Osteocyte (in vitro differentiated cells): ENCODE measurements at places on chromosomes 5 and 9. TPM values are rescaled to one million over a fixed set of nuclear protein-coding genes. Genes with fewer than 3 reads are reported as not detected.
A peak's percentile ranks its signal among the peaks of the same experiment; 100 is the strongest.

- no peaks in the 10 kb centered on the region for H3K36me3 ChIP-seq
- H3K27ac ChIP-seq, result no peak overlapping the region
- peaks cover 24% of the 10 kb centered on the region for H3K4me1 ChIP-seq
- no peak overlapping the region for H3K4me3 ChIP-seq
- no peak for DNase-seq
- H3K27me3 ChIP-seq, result no peaks in the 10 kb centered on the region
Measured at GRCh38 chr5:52673495-52673894, 114.2 kb upstream of the ITGA1 start.

GRCh38 chr9:15308511-15308910 lies 1.5 kb upstream of the TTC39B start:
- H3K4me3 ChIP-seq, result no peak overlapping the region
- H3K27ac ChIP-seq, result peak overlapping the region; percentile 80
- H3K27me3 ChIP-seq, result no peaks in the 10 kb centered on the region
- H3K4me1 ChIP-seq, result peaks cover 38% of the 10 kb centered on the region
- H3K36me3 ChIP-seq, result peaks cover 12% of the 10 kb centered on the region

The SPATA31A3 gene
- total RNA-seq, result not detected in 2 replicates

GRCh38 chr5:9149988-9150387 lies 395.9 kb downstream of the SEMA5A start:
- peaks cover 6% of the 10 kb centered on the region for H3K4me1 ChIP-seq
- no peak for DNase-seq
- no peaks in the 10 kb centered on the region for H3K27me3 ChIP-seq
- H3K27ac ChIP-seq, result no peak overlapping the region

The GFRA3 gene
- total RNA-seq, result 0.18 TPM in 1 of 2 replicates, not detected in the other

GRCh38 chr5:94469894-94470329 lies 148.5 kb downstream of the KIAA0825 start:
- H3K36me3 ChIP-seq, result no peaks in the 10 kb centered on the region
- no peaks in the 10 kb centered on the region for H3K27me3 ChIP-seq
- peaks cover 10% of the 10 kb centered on the region for H3K4me1 ChIP-seq
- no peak for DNase-seq
- no peak overlapping the region for H3K27ac ChIP-seq

DNA sequence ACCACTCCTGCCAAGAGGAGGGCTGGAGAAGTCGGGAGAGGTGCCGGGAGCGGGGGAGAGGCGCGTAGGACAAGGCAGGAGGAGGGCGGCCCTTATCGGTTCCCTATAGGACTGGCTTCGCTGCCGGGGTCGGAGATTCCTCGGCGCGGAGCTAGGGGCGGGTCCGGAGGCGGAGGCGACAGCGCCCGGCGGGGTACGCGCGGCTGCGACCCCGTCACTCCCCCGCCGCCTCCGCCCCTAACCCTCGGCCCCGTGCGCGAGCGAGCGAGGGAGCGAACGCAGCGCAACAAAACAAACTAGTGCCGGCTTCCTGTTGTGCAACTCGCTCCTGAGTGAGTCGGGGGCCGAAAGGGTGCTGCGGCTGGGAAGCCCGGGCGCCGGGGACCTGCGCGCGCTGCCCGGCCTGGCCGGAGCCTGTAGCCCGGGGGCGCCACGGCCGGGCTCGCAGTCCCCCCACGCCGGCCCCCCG lies 2.0 kb downstream of the GLIS3 start:
- peak; percentile 87 for DNase-seq
- peak overlapping the region; percentile 98 for H3K27ac ChIP-seq
- peaks cover 67% of the 10 kb centered on the region for H3K4me1 ChIP-seq

GRCh38 chr5:1515311-1515920 lies 8.3 kb downstream of the LPCAT1 start:
- no peak overlapping the region for H3K27ac ChIP-seq
- peak; percentile 70 for DNase-seq
- H3K27me3 ChIP-seq, result no peaks in the 10 kb centered on the region
- no peak overlapping the region for H3K4me3 ChIP-seq
- H3K36me3 ChIP-seq, result peaks cover 10% of the 10 kb centered on the region

DNA sequence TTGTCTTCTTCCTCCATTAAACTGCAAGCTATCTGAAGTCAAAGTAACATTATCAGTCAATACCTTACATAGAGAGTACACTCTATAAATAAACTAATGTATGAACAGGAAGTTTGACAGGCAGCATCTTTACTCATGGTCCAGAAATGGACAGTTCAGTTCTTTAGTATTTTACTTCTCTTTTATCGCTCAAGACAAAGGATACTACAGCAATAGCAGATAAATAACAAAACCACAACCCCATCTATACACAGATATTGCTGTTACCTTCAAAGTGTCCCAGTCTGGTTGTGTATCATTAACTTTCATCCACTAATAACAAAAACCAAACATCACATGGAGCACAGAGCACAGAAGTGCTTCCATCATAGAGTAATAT lies 46.4 kb downstream of the SEMA5A start:
- DNase-seq, result no peak
- H3K27me3 ChIP-seq, result no peaks in the 10 kb centered on the region
- peaks cover 48% of the 10 kb centered on the region for H3K4me1 ChIP-seq
- no peak overlapping the region for H3K4me3 ChIP-seq

DNA sequence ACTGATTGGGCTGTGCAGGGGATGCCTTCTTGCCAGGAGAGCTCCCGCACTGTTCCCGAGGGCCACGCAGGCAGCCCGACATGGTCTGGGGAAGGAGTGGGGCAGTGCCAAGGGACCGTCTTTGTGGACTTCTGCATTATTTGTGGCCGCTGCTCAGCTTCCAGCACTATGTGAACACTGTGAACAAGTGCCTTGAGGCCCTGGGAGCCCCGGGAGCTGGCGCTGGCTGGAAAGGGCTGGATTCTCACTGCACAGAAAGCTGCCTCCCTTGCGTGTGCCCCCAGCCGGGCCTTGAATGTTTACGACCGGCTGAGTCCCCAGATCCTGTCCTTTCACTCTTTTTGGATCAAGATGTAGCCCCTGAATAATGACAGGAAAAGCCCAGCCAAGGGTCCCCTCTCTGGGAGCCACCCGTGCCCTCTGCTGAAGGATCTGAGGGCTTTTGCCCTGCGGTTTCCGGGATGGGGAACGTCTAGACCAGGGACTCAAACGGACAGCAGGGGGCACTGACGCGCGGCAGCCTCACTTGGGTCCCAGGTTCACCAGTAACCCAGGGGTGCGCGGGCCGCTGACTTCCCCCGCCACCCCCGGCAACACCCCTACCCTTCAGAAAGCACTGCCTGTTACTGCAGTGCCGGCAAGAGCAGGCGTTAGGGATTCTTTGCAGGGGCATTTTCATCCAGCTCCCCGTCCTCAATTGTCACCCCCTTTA lies 98.9 kb upstream of the FCN2 start:
- no peak overlapping the region for H3K4me3 ChIP-seq
- no peak overlapping the region for H3K27ac ChIP-seq
- H3K27me3 ChIP-seq, result no peaks in the 10 kb centered on the region
- no peak for DNase-seq
- peaks cover 37% of the 10 kb centered on the region for H3K36me3 ChIP-seq

GRCh38 chr5:90871391-90871991 lies 312.9 kb downstream of the ADGRV1 start:
- no peaks in the 10 kb centered on the region for H3K36me3 ChIP-seq
- H3K27ac ChIP-seq, result no peak overlapping the region
- H3K27me3 ChIP-seq, result peaks cover 42% of the 10 kb centered on the region
- no peaks in the 10 kb centered on the region for H3K4me1 ChIP-seq
- H3K4me3 ChIP-seq, result no peak overlapping the region

The IQGAP2 gene
- 8.8 and 11.8 TPM in 2 replicates for total RNA-seq

GRCh38 chr9:137678202-137678601 lies 59.4 kb downstream of the EHMT1 start:
- peaks cover 7% of the 10 kb centered on the region for H3K36me3 ChIP-seq
- no peaks in the 10 kb centered on the region for H3K27me3 ChIP-seq
- no peak for DNase-seq
- no peak overlapping the region for H3K4me3 ChIP-seq
